ENCODE measurements at places on chromosomes 5 and 9. TPM values are rescaled to one million over a fixed set of nuclear protein-coding genes. Genes with fewer than 3 reads are reported as not detected.
A peak's percentile ranks its signal among the peaks of the same experiment; 100 is the strongest.

The SMARCA2 gene
- total RNA-seq, result 2.3 TPM

The SPOCK1 gene
- 6.9 TPM for total RNA-seq

The EIF4E1B gene
- total RNA-seq, result 0.68 TPM

The SPATA31E1 gene
- not detected for total RNA-seq

- peak; percentile 45 for DNase-seq
Observed at GRCh38 chr5:78542321-78542840, 106.2 kb downstream of the LHFPL2 start.

- no peak for DNase-seq
Observed at GRCh38 chr9:110115826-110116542, 92.0 kb downstream of the C9orf152 start.

DNA sequence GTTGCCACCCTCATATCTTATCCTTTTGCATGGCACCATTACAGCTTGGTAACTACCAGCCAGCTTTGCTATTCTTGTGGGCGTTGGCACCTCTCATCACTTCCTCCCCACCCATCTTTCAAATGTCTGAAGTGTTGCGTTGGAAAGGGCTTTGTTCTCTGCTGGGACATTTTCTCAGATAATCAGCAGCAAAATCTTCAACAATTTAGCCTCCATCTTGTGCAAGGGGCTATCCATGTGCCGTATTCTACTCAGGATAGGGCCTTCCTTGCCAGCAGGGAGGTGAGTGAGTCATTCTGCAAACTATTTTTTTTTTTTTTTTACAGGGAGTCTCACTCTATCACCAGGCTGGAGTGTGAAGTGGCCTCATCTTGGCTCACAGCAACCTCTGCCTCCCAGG lies 62.1 kb upstream of the NUDT12 start:
- no peak for DNase-seq

DNA sequence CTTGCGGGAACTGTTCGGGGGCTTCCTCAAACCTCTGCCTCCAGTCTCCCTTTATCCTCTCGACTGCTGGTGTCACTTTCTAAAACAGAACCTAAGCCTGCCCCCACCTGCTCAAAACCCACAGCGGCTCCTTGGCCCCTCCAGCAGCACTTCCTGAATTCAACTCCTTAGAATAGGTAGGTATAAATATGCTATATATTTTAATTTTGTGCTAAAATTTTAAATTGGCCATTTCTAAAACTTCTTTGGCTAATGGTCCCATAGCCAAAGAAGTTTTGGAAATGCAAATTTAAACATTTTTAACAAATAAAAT lies 71.8 kb upstream of the TBC1D2 start:
- no peak for DNase-seq

GRCh38 chr9:115068031-115068430 lies 49.9 kb downstream of the TNC start:
- no peak for DNase-seq

DNA sequence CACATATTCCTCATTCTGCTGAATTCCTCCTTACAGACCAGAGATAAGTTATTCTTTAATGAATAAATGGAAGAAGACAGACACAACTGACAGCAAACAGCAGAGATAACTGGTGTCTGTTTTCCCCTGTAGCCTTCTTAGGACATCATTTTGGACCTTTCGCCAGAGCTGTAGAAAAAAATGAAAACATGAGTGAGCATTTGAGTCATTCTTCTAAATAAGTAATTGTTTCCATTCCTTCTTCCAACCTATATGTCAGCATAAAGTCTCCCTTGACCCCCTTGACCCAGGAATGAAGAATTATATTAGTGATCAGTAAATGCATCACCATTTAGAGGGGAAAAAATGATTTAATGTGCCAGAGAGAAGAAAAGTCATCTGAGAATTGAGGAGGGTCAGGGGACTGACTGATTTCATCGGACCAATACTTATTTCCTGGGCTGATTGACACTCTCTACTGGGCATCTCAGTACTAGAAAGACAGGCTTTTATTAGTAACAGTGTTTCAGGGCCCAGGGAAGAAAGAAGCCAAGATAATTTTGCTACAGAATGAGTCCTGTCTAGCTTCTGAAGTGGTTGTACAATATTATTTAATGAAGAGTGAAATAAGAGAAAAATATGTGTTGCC lies 597.0 kb downstream of the PSAT1 start:
- no peak for DNase-seq

DNA sequence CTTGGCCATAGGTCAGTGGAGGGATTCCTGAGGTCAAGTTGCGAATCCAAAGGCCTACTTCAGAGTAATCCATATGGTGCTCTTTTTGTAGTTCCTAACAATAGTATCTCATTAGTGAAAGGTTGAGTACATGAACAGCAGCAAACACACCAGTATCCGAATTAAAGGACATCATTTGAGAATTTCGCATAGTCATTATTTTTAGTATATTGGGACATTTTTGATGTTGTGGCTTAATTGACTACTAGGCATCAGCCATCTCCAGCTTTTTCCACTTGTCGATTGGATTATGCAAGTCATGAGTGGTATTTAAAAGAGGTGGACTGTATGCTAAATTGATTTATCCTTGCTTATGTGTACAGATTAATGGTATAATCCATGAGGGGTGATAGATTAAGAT lies 23.7 kb downstream of the MAP3K1 start:
- no peak for DNase-seq
